Thoracic aorta (tissue), 2 donors: ENCODE measurements at places on chromosomes 5 and 9. TPM values are rescaled to one million over a fixed set of nuclear protein-coding genes. Genes with fewer than 3 reads are reported as not detected.

TAF11L10 gene
- not detected for total RNA-seq

DNA sequence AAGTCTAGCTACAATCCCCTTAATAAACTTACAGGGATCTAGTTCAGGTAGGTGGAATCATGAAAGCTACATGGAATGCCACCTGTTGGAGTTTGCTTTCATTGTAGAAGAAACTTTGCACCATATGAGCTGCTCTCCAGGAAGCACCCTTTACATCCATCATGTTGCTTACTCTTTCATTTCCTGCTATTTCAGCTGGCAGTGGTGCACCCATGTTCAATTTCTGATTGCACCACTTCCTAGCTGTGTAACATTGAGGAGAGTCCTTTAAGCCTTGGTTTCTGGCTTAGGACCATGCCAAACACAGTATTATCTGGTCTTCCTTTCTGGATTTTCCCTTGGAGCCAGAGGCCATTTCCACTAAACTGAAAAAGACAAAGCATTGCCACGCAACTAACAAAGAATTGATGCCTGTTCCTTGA lies 123.3 kb upstream of the SLC12A2 start:
- H3K27ac ChIP-seq, result no peak overlapping the region
- H3K4me3 ChIP-seq, result no peak overlapping the region

DNA sequence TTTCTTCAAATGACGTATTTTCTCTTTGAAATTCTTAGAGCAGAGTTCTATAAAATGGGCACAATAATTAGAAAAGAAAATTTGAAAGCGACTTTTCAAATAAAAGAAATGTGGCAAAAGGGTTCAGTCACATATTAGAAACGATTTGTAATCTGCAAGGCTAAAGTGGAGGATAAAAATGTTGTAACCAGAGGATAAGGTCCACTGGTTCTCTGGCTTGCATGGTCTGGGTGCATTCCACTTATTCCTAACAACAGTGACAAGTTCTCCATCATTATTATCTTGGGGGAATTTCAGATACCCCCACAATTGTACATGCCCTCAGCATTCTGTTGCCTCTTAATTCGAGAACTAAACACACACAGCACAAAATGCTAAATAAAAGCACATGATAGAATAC lies 91.1 kb downstream of the IQGAP2 start:
- DNase-seq, result no peak
- H3K4me1 ChIP-seq, result no peaks in the 10 kb centered on the region
- H3K36me3 ChIP-seq, result no peaks in the 10 kb centered on the region
- H3K27ac ChIP-seq, result no peak overlapping the region
- H3K4me3 ChIP-seq, result no peak overlapping the region

DNA sequence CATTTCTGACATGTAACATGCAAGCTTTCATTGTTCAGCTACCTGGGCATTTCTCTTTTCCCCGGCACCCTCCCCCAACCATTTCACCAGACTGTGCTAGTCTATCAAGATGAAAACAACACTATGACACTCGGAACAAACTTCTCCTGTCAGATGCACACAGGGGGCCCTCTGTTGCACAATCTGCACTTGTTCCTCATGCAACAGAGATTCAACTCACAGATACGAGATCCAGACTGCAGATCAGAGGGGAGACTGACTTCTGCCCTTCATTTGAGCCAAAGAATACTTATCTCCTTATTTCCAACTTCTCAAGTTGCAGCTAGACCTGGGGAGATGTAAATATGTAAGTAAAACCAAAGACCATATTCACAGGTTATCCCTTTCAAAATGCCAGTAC lies 15.7 kb upstream of the FST start:
- no peak for DNase-seq
- no peaks in the 10 kb centered on the region for H3K27me3 ChIP-seq
- no peaks in the 10 kb centered on the region for H3K36me3 ChIP-seq
- no peak overlapping the region for H3K4me3 ChIP-seq

GRCh38 chr9:105047742-105048041 lies 119.7 kb upstream of the ABCA1 start:
- DNase-seq, result no peak
- no peaks in the 10 kb centered on the region for H3K4me1 ChIP-seq
- H3K4me3 ChIP-seq, result no peak overlapping the region
- H3K27me3 ChIP-seq, result no peaks in the 10 kb centered on the region
- H3K27ac ChIP-seq, result no peak overlapping the region

FOXD4L4 gene
- not detected for total RNA-seq

IFNA5 gene
- total RNA-seq, result 2.5 TPM

- no peaks in the 10 kb centered on the region for H3K27me3 ChIP-seq
- no peak overlapping the region for H3K27ac ChIP-seq
- DNase-seq, result no peak
- H3K4me1 ChIP-seq, result no peaks in the 10 kb centered on the region
- H3K4me3 ChIP-seq, result no peak overlapping the region
Measured at GRCh38 chr5:141793403-141793802, 84.8 kb downstream of the PCDH1 start.
